ENCODE measurements at places on chromosomes 4 and X. TPM values are rescaled to one million over a fixed set of nuclear protein-coding genes. Genes with fewer than 3 reads are reported as not detected.

Gene CYBB
- polyA plus RNA-seq, result 1.1 TPM

Gene ATP1B4
- polyA plus RNA-seq, result not detected

Gene MAGEC1
- not detected for polyA plus RNA-seq

Gene YIPF7
- polyA plus RNA-seq, result not detected

Gene SORCS2
- polyA plus RNA-seq, result 0.14 TPM

Gene F9
- not detected for polyA plus RNA-seq

Gene MBNL3
- polyA plus RNA-seq, result 2.5 TPM

Gene ATP7A
- 1.3 TPM for polyA plus RNA-seq

Measured in pancreas (tissue), 10 donors.